Anterior cingulate cortex (tissue), 58 donors: ENCODE measurements at places on chromosomes 6 and 20.

DNA sequence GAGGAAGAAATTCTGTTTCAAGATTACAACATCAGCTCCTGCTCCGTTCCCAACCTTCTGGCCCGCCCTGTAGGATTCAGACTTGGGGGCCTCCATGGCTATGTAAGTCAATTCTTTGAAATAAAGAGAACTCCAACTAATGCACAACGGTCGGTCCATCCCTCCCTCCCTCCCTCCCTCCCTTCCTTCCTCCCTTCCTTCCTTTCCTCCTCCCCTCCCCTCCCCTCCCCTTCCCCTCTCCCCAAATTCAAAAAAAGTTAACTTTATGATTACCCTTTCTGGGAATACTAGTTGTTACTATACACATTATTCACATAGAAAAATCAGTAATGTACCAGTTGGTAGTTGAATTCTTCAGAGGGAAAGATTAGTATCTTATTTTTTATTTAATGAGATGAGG is 179.7 kb upstream of the AGPAT4 start:
- no peak for DNase-seq

DNA sequence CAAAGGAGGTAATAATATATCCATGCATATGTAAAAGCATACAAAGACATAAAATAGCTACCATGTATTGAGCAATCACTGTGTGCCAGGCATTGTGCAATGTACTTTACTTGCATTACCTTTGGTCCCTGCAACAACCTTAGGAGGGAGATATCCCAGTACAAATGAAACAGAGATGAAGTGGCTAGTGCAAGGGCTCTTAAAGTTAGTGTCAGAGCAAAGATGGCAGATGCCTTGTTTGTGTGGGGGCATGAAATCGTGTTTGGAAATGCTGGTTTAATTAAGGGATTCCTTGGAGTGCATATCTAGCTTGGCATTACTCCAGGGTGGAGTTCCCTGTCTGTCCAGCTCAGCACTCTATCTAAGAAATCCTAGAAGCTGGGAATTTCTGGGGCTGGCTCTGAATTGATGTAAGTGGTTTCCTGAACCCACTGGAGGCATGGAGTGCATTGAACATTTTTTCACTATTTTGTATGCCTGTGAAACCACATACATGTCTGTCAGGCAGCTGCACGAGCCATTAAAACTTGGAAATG is 9.8 kb downstream of the PAQR8 start:
- DNase-seq, result no peak

GRCh38 chr6:47836046-47836445 is 54.2 kb downstream of the OPN5 start:
- no peak for DNase-seq

DNA sequence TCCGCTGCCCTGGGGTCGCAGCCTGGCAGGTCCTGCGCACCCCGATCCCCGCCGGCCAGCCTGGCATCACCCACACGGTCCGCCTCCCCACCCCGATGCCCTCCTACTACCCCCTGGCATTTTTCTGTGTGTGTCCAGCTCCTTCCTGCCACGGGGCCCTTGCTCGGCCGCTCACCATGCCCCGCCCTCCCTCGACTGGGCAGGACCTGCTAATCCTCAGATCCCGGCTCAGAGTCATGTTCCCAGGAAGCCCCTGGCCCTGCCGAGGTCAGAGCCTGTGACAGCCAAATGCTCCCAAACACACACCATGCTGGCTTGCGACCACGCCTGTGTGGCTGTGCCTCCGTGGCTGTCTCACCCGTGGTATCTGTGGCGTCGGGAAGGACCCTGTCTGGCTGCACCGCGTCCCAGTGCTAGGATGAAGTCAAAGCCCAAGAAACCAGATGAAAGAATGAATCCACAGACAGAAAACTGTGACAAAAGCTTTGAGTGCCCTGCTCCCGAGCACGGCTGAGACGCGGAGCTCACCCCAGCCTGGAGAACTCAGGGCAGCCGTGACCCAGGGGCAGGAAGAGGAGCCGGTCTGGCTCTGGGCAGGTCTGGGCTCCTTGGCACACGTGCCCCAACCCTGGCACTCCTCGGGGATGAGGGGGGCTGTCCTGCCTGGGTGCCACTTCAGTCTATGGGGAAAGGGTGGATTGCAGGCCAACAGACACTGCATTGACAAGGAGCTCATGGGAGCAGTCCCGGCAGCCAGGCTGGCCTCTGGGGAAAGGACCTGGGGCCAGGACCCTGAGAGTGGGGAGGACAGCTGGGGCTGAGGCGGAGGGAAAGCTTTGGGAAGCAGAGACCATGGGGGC is 20.8 kb upstream of the SLCO4A1 start:
- no peak for DNase-seq

- DNase-seq, result no peak
These were observed 29.5 kb downstream of the PXDC1 start for GRCh38 chr6:3721810-3722621.

DNA sequence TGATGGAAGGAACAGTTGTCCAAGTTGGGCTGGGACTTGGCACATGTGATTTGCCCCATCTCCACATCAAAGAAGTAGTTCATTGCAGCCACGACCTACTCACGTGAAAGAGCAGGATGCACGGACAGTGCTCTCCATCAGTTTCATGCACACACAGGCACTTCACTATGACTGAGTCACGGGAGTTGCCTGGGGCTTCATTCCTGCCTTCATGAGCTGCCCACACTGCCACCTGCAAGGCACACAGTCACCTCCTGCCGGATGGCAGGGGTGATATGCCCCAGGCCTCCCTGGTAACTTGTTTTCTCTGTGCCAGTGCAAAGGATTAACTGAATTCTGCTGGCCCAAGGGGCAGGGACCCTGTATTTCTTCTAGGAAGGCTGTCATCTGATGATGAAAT is 22.8 kb downstream of the CST5 start:
- no peak for DNase-seq

- no peak for DNase-seq
These were observed 149.3 kb downstream of the PTPRT start for GRCh38 chr20:43040427-43040826.

GRCh38 chr20:39993742-39994141 is 695.3 kb downstream of the MAFB start:
- no peak for DNase-seq

GRCh38 chr20:19555726-19556125 is 202.3 kb upstream of the RIN2 start:
- DNase-seq, result no peak

DNA sequence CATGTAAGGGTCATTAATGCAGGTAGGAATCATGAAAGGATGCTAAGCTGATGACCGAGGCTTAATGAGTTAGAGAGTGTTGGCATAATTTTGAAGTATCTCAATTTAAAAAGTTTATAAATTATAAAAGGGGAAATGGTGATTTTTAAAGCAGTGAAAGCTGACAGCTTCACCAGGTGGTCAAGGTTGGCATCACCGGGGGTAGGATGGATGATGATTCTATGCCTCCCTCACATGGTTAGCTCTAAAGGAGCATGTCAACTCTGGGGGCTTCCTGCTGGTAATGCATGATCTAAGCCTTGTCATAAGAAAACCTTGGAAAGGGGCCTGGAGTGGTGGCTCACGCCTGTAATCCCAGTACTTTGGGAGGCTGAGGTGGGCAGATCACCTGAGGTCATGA is 89.2 kb upstream of the MARCKS start:
- no peak for DNase-seq

GRCh38 chr20:434221-434620 is 26.1 kb downstream of the RBCK1 start:
- no peak for DNase-seq

GRCh38 chr20:36101192-36101591 is 53.3 kb upstream of the EPB41L1 start:
- no peak for DNase-seq

- no peak for DNase-seq
These were observed 25.3 kb upstream of the BEND3 start for GRCh38 chr6:107140581-107140980.

DNA sequence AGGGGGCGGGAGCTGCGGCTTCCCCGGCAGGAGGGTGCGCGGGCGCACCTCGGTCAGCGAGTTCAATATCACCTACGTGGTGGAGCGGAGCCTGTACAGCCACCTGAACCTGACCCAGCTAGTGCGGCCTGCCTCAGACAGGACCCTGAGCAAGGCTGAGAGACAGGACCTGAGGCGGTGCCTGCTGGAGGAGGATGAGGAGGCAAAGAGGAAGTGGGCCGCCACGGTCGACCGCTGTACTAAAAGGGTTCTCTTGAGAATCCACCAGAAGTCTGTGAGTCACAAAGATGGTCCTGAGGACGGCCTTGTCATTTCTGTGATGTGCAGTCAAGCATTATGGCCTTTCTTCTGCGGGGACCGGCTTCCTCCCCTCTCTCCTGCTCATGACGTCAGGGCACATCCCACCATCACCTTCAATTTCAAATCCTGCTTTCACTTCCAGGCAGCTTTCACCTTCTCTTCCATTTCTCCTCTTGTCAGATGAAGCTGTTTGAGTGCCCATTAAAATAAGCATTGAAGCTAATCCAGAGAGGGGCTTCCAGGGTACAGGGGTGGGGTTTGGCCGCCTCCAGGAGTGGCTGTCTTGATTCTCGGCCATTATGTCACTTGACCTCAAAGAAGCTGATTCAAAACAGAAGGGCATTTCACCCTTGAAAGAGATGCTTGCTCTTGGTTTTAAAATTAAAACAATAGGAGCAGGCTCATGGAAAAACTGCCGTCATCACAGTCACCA is 177.6 kb downstream of the SASH1 start:
- DNase-seq, result no peak

- peak; percentile 5 for DNase-seq
These were observed 79.8 kb downstream of the KIF13A start for GRCh38 chr6:17907406-17908229.

DNA sequence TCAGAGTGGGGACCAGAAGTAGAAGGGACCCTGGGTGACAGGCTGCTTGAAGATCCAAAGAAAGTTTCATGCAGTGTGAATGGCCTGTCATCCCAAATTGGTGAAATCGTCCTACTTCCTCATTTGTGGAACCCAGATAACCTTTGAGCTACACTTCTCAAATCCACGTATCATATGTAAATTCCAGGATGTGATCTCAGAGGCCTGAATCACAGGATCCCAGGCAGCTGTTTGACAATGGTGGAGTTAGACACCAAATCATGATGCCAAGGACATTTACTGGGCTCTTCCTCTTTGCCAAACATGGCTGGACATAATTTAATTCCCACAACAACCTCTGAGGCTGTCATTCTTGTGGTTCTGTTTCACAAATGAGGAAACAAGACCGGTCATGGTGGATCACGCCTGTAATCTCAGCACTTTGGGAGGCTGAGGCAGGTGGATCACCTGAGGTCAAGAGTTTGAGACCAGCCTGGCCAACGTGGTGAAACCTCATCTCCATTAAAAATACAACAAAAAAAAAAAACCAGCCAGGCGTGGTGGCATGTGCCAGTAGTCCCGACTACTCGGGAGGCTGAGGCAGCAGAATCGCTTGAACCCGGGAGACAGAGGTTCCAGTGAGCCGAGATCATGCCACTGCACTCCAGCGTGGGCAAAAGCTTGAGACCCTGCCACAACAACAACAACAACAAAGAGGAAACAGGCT is 39.9 kb upstream of the TTPAL start:
- no peak for DNase-seq

DNA sequence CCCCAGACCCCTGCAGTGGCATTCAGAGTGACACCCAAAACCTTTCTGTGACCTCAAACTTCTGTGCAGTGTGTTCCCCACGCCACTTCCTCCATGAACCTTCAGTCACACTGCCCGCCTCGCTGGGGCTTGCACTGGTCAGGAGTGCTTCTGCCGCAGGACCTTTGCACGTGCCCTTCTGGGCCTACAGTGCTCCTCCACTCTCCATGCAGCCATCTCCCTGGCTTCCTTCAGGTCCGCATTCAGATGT is 27.1 kb downstream of the SYNJ2 start:
- no peak for DNase-seq
